ENCODE measurements at places on chromosomes 4 and X.

DNA sequence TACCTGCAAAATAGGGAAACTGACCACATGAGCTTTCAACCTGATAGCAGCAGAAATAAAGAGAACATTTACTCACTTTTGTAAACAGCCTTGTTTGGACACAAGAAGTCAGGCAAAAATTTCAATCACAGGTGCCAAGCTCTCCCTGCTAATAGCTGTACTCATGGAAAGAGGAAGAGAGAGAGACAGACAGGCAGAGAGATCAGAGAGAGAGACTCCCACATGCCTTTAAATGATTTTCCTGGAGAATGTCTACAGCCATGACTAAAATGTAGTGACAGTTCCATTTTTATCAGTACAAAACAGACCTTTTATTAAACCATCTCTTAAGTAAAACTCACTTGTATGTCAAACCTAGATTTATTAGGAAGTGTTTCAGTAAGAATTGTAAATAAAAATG lies 752.9 kb downstream of the TRAM1L1 start:
- no peak for DNase-seq

DNA sequence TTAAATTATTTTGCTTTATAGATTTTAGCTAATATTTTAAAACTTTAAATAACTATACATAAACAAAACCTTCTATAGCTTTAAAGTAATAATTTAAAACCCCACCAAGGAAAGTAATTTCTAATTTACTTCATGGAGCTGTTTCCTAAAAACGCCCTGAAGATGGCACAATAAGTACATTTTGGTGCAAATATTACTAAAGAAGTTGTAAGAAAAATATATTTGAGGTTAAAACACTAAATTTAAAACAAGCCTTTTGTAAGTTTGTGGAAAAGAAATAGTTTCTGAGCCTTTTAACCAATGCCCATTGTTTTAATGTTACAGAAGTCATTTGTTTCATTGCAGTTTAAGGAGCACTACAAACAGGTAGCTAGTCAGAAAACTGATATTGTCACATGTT lies 137.4 kb upstream of the AGA start:
- no peak for DNase-seq

- no peak for DNase-seq
These were observed 654.6 kb upstream of the GALNT7 start for GRCh38 chr4:172514011-172514410.

- DNase-seq = no peak
These were observed at the start of gene NKX6-1 for GRCh38 chr4:84498935-84499623. NKX6-1 (minus strand) TSS chr4:84499292; CDS start chr4:84498228, 1,064 bp downstream.

- DNase-seq = no peak
These were observed 5.7 kb downstream of the TCEANC start for GRCh38 chrX:13658602-13659001.

- no peak for DNase-seq
These were observed 63.2 kb downstream of the BANK1 start for GRCh38 chr4:101853691-101854090.

DNA sequence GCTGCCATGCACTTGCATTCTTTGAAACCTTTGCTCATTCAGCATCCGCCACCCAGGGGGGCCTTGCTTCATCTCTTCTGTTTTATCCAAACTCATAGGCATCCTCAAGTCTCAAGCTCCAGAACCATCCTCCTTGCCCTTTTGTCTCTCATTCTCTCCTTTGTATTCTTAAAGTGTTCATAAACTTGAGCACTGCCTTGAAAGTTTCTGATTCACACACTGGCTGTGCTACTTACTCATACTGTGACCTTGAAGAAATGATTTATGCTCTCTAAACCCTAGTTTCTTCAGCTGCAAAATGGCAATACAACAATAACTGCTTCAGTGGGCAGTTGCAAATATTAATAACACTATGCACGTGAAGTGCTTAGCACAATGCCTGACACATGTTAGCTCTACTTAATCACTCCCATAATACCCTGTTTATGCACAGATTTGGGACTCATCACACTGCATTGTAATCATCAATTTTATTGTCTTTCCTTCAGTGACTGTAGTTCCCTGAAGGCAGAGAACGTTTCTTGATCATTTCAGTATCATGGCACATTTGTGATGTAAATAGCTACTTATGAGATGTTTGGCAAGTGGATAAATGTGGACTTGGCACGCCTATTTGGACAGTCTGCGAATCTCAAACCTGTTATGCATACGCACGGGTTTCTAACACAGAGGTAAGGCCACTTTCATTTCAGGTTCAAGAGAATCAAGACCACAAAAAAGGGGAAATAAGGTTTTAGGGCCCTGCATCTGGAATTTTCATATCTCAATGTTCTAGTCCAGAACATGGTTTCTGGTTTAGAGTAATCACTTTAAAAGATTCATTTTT lies 291.0 kb downstream of the LDB2 start:
- no peak for DNase-seq

- DNase-seq = no peak
These were observed 23.1 kb downstream of the SEL1L3 start for GRCh38 chr4:25839687-25840086.

DNA sequence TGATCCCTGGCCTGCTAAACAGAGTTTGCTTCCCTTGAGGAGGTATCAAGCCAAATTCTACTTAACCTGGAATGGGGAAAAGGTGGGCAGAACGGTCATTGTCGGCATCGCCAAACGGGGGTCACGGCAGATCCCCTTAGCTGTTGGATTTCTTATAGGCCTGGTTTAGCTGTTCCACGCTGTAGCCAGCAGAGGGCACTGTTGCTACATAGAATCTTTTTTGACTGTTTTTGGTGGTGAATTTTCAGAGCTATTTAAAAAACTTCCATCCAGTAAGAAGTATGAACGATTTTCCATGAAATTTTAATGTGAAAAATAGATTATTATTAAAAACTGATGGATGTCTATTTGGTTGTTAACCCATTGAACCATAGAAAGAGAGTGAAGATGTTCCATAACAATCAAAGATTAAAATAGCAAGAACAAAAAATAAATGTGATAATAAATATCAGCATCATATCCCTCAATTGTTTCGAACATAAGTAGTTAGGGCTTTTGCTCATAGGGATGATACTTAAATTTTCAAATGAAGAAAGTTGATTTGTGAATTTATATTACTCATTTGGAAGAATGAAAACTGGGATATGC lies 56.6 kb downstream of the LINC00632 start:
- peak; percentile 21 for DNase-seq

DNA sequence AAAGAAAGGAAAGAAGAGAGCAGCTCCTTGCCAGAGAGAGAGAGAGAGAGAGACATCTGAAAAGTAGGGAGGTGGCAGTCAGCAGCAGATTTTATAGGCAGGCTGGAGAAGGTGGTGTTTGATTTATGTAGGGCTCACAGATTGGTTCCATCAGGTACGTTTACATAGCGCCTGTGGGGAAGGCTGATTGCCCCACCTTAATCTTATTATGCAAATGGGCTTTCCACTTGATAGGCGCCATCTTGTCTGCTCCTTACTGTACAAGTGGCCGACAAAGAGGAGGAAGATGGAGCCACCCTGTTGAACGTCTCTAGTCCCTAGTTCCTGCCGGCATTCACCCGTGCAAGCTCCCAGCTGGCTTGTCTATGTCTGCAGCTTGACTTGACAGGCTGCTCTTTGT lies 49.1 kb upstream of the DHRSX start:
- no peak for DNase-seq

- DNase-seq = no peak
These were observed 29.6 kb downstream of the MFAP3L start for GRCh38 chr4:169996379-169997240.

DNA sequence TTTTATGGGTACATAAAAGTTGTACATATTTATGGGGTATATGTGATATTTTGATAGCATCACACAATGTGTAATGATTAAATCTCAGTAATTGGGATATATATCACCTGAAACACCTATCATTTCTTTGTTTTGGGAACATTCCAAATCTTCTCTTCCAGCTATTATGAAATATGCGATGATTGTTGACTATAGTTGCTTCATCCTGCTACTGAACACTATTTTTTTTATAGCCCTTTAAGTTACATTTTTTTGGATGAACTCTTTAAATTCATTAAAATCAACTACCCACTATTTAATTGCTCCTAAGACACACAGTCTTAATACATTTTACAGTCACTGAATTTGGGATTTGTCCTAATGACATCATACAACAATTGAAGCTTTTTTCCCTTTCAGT lies 212.9 kb downstream of the BMPR1B start:
- DNase-seq = no peak

- DNase-seq = no peak
These were observed 1.7 kb downstream of the HNRNPDL start for GRCh38 chr4:82428526-82428968.

DNA sequence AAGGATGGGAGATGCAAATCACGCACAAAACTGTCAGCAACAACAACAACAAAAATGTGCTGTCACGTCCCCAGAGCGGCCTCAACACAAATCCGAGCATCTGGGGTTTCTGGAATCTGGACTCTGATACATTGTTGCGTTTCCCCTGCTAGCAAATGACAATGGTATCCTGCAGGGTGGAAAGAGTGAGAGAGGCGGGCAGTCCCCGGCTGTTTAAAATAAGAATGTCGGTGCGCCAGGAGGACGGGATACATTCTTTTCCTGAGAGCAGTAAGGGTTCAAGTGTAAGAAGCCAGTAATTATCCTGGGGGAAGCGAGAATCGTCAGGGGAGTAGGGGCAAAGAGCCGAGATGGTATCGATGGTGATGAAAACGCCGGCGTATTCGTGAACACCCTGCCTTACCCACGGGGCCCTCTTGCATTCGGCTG lies 310.2 kb downstream of the ASMT start:
- no peak for DNase-seq

GRCh38 chr4:4585012-4585670 lies 43.3 kb upstream of the STX18 start:
- DNase-seq = peak; percentile 71

GRCh38 chr4:52956691-52957090 lies 94.6 kb downstream of the RASL11B start:
- DNase-seq = no peak

DNA sequence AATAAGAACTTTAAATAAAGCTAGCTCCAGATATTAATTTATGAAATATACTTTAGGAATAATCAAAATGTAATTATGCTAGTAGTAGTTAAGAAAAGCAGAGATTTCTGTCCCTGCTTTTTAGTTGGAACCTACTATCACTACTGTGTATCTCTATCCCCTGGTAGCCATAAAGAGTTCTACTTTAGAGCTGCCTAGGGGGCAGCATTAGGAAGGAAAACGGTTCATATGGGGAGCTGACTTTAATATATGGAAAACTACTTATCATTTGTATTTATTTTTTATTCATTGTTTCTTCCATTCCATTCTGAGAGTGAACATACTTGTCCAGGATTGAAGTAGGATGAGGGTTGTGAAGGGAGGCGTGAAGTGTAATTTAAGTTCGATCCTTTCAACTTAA lies 40.9 kb downstream of the CPEB2 start:
- no peak for DNase-seq

DNA sequence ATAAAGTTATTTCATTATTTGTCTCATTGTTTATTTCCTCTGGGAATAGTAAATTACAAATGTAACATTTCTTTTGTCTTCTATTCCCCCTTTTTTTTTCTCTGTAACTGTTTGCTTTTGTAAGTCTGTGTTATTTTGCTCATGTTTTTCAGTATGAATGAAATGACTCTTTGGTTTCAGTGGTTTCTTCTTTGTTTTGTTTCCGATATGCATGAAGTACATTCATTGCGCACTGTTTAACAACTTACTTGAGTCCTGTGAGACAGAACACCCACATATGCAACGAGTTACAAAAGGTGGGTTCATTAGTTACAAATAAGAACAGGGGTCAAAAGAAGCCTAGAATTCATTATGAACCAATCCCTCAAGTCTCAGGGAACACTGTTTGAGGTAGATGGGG lies 175.0 kb upstream of the UGT8 start:
- no peak for DNase-seq

- no peak for DNase-seq
These were observed 654.1 kb downstream of the STIM2 start for GRCh38 chr4:27514711-27515110.

- no peak for DNase-seq
These were observed 138.9 kb downstream of the LARP7 start for GRCh38 chr4:112775801-112776200.

- no peak for DNase-seq
These were observed 6.6 kb downstream of the SMS start for GRCh38 chrX:21946925-21947641.

DNA sequence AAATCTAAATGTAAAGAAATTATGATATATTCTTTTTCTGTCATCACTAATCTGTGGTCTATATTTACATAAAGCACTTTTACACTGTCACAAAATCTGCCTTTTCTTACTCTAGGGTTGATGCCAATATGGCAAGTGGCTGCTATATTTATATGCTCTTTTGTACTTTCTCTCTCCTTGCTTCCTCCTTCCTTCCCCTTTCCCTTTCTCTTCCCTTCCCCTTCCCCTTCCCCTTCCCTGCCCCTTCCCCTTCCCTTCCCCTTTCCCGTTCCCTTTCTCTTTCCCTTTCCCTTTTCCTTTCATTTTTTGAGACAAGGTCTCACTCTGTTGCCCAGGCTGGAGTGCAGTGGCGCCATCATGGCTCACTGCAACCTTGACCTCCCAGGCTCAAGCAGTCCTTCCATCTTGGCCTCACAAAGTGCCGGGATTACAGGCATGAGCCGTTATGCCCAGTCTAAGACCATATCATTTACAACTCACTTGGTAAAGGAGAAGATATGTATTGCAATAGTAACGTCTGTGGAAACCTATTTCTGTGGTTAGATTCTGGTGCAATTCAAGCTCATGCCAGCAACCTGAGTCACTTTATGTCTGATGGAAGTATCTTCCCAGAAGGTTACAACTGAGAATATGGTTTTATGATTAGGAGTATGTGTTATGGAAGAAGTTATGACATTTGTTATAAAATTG lies 13.9 kb upstream of the PLAC8 start:
- DNase-seq = peak; percentile 69

DNA sequence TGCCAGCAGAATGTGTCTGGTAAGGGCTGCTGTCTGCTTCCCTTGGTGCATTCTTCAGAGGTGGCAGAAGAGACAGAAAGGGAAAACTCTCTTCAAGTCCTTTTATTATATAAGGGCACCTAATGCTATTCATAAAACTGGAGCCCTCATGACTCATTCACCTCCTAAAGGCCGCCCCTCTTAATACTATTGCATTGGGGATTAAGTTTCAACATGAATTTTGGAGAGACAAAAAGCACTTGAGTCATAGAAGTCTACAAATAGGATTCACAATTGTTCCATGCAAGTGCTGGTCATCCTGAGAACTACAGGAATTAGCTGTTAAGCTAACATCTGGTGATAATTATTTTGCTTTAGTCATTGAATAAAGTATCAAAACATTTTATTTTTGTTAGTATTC lies 349.5 kb downstream of the HS3ST1 start:
- peak; percentile 44 for DNase-seq

DNA sequence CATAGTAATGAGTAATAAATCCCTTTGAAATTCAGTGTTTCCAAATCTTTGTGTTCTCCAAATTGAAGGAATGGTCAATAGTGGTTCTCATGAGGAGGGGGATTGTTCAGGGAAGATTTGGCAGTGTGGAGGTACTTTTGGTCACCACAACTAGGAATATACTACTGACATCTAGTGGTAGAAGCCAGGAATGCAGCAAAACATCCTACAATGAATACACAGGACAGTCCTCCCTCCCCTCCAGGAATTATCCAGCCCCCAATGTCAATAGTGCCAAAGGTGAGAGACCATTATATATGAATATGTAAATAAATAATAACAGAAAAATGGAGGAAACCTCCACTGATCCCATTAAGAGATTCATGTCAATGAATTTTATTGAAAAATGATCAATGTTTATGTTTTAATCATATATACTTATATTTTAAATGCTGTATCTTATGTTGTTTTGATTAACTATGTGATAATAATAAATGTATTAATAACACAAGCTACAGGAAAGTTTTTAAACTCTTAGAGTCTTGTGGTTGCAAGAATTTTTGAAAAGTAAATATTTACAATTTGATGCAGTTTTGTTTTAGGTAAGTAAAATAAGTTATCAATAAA lies 14.4 kb upstream of the FAM9A start:
- DNase-seq = no peak

- no peak for DNase-seq
These were observed 106.0 kb downstream of the TMEM144 start for GRCh38 chr4:158316264-158316663.
